ENCODE measurements at places on chromosomes 4 and X.

- DNase-seq, result no peak
Observed at GRCh38 chr4:181909368-181909767, 333.8 kb upstream of the TENM3 start.

- no peak for DNase-seq
Observed at GRCh38 chr4:9898596-9899305, 117.3 kb downstream of the DRD5 start.

- no peak for DNase-seq
Observed at GRCh38 chrX:80014141-80014940, at the start of gene TBX22. Gene TBX22, plus strand, starts transcription at chrX:80014753. Its CDS starts 7,517 bp downstream, at chrX:80022270.

GRCh38 chr4:123954220-123954619 lies 557.6 kb downstream of the SPRY1 start:
- no peak for DNase-seq

- no peak for DNase-seq
Observed at GRCh38 chrX:105220636-105221035, at the start of gene TEX13A. Gene TEX13A, minus strand, starts transcription at chrX:105220694. Its CDS starts 297 bp downstream, at chrX:105220397.

All from NCI-H1048 (cell line).